A549 (cell line): ENCODE measurements at places on chromosomes 16 and 17. TPM values are rescaled to one million over a fixed set of nuclear protein-coding genes. Genes with fewer than 3 reads are reported as not detected.

GRIN2A gene
- not detected in 3 replicates for polyA plus RNA-seq

CDR2 gene
- polyA plus RNA-seq, result 27.9 to 30.6 TPM (median 29.3 TPM) in 3 replicates

DDX52 gene
- polyA plus RNA-seq, result 42.4 to 44.4 TPM (median 44.2 TPM) in 3 replicates

ADORA2B gene
- 5.7 to 6.3 TPM (median 6.2 TPM) in 3 replicates for polyA plus RNA-seq

MBTD1 gene
- 7.5 to 8.4 TPM (median 8.1 TPM) in 3 replicates for polyA plus RNA-seq

WNT9B gene
- 0.05 to 0.17 TPM (median 0.07 TPM) in 3 replicates for polyA plus RNA-seq

TAOK2 gene
- polyA plus RNA-seq, result 28.2 to 30.8 TPM (median 30.7 TPM) in 3 replicates

C1QTNF8 gene
- polyA plus RNA-seq, result not detected in 3 replicates

ARHGAP27 gene
- polyA plus RNA-seq, result 15.2 to 16.4 TPM (median 15.7 TPM) in 3 replicates

NPIPA7 gene
- 5.7 to 11.7 TPM (median 7.1 TPM) in 3 replicates for polyA plus RNA-seq

PPY gene
- polyA plus RNA-seq, result not detected in 3 replicates

NR1D1 gene
- polyA plus RNA-seq, result 3.0 to 4.6 TPM (median 4.4 TPM) in 3 replicates

TRPV2 gene
- polyA plus RNA-seq, result 0.35 to 0.62 TPM (median 0.61 TPM) in 3 replicates

IL17C gene
- not detected in 3 replicates for polyA plus RNA-seq

GNAO1 gene
- polyA plus RNA-seq, result 0.23 to 0.47 TPM (median 0.24 TPM) in 3 replicates

TPSAB1 gene
- not detected in 3 replicates for polyA plus RNA-seq

KRTAP4-11 gene
- not detected in 3 replicates for polyA plus RNA-seq
